ENCODE measurements at places on chromosomes 1 and 21.
A peak's percentile ranks its signal among the peaks of the same experiment; 100 is the strongest.

GRCh38 chr1:46410156-46411009, 16.3 kb downstream of the FAAH start:
- DNase-seq = no peak

DNA sequence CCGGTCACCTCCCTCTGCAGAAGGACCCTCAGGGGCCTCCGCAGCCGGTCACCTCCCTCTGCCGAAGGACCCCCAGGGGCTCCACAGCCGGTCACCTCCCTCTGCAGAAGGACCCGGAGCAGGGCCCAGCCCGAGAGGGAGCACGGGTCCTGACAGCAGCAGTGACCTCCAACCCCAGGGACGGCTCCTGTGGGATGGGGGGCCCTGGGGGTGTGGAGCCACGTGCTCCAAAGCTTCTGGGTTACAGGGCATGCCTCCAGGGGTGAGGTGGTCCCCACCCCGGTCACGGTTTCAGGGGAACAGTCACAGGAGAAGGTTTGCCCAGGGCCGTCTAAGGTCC, 40.3 kb downstream of the SLC19A1 start:
- no peak for DNase-seq

GRCh38 chr1:230917284-230918135, 49.2 kb upstream of the C1orf198 start:
- DNase-seq = peak; percentile 88

DNA sequence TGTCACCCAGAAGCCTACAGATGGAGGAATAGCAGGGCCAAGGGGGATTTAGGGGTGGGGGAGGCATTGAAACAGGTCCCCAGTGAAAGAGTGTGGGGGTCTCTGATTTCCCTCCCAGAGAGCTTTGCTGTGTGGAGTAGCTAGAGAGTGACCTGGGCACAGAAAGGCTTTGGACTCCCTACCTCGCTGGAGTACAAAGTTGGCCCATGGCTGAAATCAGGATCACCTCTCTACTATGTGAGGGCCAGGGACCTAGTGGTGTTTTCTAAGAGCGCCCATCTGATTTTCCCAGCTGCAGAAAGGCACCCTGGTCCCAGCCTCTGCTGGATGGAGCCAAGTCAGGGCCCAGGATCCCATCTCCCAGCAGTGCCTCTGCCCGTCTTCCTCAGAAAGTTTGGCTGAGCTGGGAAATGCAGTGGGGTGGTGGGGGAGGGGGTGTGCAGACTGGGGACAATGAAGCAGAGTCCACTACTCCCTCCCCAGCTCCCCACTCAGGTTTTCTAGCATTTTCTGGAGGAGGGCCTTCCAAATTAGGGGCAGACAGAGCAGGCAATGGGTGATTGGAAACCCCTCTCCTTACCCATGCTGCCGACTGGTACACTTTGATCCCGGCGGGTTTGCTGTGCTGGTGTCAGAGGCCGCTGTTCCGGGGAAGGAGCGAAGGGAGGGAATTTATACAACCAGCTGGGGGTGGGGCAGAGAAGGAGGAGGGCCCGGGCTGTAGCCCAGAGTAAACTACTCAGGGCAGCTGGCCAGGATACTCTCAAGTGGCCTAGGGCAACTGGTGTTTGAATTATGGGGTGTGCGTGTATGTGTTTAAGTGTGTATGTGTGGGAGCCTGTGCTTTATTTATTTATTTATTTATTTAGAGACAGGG, at the start of gene SELENBP1:
Gene SELENBP1, minus strand, starts transcription at position 648 of the 877 bp plus-strand sequence. Its CDS starts 64 bp downstream, at position 584.
- DNase-seq = peak; percentile 85

DNA sequence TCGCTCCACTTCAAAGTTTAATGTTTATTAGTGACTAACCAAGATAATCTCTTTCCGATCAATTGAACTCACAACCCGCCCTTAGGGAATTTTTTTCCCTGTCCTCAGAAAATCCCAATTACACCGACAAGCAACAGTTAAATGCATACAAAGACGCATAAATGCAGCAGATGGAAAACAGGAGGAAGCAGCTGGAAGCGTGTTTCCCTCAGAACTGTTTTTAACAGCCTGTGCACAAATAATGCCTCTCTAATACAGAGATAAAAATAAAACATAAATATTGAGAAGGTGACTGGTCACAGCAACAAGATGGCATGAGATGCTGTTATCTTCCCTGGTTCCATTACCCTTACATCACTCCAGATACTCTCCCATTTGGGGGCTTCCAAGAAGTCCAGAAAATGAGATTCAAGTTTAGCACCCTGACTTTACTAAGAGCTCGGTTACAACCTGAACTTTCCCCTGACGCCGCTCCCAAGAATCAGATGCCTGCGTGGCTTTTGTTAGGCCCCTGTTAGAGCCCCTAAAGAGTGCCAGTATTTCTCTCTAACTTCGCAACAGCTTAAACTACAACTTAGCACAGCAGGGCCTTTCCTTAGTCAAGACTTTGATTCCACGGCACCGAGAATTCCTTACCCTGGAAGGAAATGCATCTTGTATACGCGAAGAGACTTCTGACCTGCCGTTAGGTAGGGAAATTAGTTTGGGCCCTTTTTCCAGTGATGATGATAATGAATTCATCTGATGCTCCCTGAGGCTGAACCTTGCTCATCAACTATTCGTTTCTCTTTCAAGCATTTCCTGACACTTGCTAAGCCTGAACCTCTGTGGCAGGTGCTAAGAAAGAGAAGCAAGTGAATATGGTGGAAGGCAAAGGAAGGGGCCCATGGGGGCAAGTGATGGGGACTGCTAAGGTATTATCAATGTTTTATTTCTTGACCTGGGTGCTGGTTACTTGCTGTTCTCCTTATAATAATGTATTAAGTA, 137.7 kb upstream of the SMYD2 start:
- DNase-seq = no peak

DNA sequence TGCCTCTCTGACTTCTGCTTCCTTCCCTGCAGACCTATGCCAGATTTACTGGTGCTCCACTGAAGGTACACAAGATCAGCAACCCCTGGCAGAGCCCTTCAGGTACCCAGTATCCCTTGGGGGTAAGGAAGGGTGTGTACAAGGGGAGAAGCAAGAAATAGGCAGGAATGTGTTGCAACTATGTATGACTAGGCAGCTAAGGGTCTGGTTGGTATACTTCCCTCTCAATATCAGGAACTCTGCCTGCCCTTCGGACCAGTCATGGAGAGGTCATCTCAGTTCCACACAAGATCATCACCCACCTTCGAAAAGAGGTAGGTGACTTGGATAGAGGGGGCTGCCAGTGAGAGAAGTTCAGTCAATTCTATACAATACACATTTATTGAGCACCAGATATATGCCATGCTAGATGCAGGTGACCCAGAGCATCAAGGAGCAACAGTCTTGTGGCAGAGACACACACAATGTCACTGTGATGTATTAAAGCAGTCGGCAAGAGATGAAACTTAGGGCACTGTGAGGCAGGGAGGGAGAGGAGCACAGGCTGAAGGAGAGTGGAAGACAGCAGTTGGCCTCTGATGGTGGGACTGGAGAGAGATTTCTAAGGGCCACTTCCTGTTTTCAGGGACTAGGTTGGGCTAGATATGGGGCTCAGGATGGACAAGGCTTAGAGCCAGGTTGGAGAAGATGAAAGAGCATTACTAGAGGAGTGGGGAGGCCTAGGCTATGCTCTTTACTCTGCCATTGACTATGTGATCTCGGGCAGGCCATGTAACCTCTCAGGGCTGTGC, 2.0 kb downstream of the MTX1 start:
- DNase-seq = no peak

- DNase-seq = peak; percentile 87
Measured at GRCh38 chr1:12618965-12619791, 1.2 kb upstream of the DHRS3 start.

DNA sequence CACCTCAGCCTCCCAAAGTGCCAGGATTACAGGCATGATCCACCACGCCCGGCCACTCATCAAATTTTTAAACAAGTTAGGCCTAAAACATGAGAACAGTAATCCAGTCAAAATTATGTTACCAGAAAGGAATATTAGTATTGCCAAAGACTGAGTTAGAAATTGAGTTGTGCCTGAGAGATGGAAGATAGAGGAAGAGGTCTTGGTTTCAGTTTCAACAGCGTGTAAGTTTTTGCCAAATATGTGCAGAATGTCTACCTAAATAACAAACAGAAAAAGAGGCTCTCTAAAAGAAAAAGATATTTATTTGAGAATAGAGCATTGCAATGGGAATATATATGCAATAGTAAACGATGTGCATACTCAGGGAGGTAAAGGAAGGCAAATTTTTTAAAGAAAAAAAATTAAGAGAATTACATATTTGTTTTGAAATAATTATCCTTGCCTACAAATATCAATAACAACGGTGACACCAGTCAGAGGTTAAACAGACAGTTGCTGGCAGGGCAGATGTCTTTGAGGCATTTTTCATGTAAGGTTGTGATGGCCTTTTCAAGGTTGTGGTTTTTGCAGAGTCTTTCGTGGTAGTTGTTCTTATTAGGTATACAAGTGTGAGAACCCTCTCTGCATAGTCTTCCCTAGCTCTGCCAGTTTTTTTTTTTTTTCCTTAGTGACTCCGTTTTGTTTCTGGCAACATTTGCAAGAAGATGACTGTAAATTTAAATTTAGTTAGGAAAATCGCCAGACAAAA, 2.2 kb upstream of the CD1B start:
- DNase-seq = no peak

GRCh38 chr1:15911141-15911540, 63.6 kb downstream of the SPEN start:
- DNase-seq = no peak

- peak; percentile 78 for DNase-seq
Measured at GRCh38 chr1:111399792-111400610, 27.5 kb downstream of the OVGP1 start.

DNA sequence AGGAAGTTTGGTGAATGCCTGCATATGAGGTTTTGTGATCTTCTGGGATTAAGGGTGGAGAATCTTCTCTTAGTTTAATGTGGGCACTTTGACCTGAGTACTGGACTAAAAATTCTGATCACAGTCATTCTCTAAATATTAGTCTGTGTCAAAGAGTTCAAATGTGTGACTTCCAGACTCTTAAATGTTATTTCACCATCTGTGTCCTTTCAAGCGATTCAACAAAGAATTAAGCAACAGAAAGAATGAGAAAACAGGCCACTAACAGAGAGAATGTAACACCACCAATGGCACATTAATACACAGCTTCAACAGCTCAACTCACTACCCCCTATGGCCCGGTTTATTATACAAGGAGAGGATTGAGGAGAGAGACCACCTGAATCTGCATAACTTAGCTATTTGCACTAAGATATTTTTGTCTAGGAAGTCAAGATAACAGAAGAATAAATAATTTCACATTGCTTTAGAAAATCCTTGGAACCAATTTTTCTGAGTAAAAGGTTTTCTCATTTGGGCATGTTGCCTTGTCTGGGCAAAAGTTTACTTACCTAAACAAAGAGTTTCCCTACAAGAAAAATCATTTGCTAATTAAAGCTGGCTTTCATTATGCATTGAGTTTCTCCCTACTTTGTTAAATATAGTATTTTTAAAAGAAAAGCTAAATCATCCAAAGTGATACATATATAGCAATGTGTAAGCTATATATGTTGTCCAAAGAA, 1313.7 kb downstream of the NCAM2 start:
- no peak for DNase-seq

DNA sequence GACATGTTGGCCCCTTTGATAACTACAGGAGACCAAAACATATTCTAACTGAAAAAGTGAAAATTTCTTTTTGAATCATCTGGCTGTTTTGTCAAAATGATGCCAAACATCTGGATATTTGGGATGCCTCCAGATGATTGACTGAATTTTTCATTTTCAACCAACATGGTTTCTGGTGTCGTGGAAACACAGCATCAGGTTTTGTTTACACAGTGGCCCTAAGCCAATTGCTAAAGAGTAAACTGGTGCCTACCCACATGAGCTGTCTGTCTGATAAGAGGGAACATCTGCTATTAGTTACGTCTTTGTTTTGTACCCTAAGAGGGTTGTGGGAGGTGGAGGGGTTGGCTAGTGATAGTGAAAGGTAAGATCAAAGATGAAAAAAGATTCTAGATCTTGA, 204.8 kb downstream of the KCNK2 start:
- DNase-seq = no peak

- no peak for DNase-seq
Measured at GRCh38 chr21:19713313-19713712, 1284.9 kb upstream of the NCAM2 start.

- DNase-seq = no peak
Measured at GRCh38 chr1:2320760-2321667, 70.3 kb downstream of the MORN1 start.

DNA sequence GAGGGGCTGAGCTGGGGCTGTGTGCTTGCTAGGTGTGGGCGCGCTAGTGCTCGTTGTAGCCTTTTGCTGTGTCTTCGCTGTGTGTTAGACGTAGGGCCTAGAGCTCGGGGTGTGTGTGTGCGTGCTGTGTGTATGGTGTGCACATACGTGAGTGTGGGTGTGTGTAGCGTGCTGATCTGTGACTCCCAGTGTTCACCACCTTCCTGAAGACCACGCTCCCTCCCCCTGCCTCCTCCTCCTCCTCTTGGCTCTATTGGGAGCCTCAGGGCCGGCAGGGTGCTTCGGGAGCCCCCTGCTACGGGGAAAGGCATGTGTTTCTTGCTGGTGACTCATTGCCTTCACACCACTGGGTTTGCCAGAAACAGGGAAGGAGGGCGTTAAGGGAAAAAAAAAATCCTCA, 9.4 kb upstream of the KCNC4 start:
- no peak for DNase-seq
